ENCODE measurements at places on chromosomes 7 and 10. TPM values are rescaled to one million over a fixed set of nuclear protein-coding genes. Genes with fewer than 3 reads are reported as not detected.

DNA sequence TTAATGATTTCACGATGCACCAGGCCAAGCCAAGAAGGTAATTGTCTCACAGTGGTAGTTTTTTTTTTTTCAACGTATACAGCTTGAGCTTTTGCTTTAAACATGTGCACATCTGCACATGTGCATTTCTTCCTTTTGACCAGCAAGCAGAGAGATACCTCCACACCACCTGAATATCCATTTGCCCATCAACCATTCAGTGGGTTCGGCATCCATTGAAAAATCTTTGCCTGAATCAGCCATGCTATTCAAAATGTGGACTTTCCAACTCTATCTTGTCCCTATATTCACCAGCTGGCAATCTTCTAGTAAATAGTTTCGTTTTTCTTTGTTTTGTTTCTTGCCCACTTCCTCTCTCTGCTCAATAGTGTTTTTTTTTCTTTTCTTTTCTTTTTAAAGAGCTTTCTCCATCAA, 7.7 kb upstream of the TRA2A start:
- DNase-seq = no peak
- H3K27ac ChIP-seq = no peak overlapping the region
- no peaks in the 10 kb centered on the region for H3K4me1 ChIP-seq
- no peaks in the 10 kb centered on the region for H3K27me3 ChIP-seq

DNA sequence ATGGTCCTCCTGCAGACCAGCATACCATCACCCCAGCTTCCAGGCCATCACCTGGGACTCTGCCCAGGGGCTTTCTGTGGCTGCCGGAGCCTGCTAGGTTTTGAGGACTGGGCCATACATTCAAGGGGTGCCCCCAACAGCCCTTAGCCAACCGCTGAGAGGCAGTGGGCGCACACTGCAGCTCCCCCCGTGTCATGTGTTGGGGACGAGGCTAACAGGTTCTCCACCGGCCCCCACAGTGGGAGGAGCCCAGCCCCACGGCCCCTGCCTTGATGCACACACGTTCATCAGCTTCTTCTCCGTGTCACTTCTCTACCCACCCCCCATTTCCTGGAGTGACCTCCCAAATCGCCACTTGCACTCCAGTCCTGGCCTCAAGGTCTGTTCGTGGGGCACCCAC, 543.2 kb upstream of the FOXK1 start:
- H3K4me1 ChIP-seq = no peaks in the 10 kb centered on the region
- no peak overlapping the region for H3K27ac ChIP-seq
- H3K27me3 ChIP-seq = no peaks in the 10 kb centered on the region
- H3K4me3 ChIP-seq = no peak overlapping the region
- DNase-seq = no peak

GRCh38 chr7:117071551-117071950, 118.2 kb downstream of the ST7 start:
- no peak for DNase-seq
- H3K36me3 ChIP-seq = no peaks in the 10 kb centered on the region
- no peak overlapping the region for H3K27ac ChIP-seq
- H3K27me3 ChIP-seq = no peaks in the 10 kb centered on the region

Gene SCIN
- 32.2 TPM for total RNA-seq

GRCh38 chr10:30227481-30227880, 121.6 kb downstream of the MTPAP start:
- no peak overlapping the region for H3K27ac ChIP-seq
- no peak for DNase-seq
- H3K36me3 ChIP-seq = no peaks in the 10 kb centered on the region

- H3K27me3 ChIP-seq = no peaks in the 10 kb centered on the region
- no peak overlapping the region for H3K27ac ChIP-seq
- no peak overlapping the region for H3K4me3 ChIP-seq
- DNase-seq = no peak
- H3K4me1 ChIP-seq = no peaks in the 10 kb centered on the region
- H3K36me3 ChIP-seq = no peaks in the 10 kb centered on the region
Measured at GRCh38 chr10:117075064-117075463, 63.0 kb downstream of the VAX1 start.

Gene STEAP1B
- 0.42 TPM for total RNA-seq

- no peaks in the 10 kb centered on the region for H3K27me3 ChIP-seq
- DNase-seq = no peak
- no peaks in the 10 kb centered on the region for H3K36me3 ChIP-seq
Measured at GRCh38 chr10:30751678-30752331, 122.3 kb upstream of the LYZL2 start.

GRCh38 chr7:93198472-93198871, 27.8 kb downstream of the HEPACAM2 start:
- no peaks in the 10 kb centered on the region for H3K36me3 ChIP-seq
- no peaks in the 10 kb centered on the region for H3K27me3 ChIP-seq
- H3K4me3 ChIP-seq = no peak overlapping the region
- H3K27ac ChIP-seq = no peak overlapping the region

DNA sequence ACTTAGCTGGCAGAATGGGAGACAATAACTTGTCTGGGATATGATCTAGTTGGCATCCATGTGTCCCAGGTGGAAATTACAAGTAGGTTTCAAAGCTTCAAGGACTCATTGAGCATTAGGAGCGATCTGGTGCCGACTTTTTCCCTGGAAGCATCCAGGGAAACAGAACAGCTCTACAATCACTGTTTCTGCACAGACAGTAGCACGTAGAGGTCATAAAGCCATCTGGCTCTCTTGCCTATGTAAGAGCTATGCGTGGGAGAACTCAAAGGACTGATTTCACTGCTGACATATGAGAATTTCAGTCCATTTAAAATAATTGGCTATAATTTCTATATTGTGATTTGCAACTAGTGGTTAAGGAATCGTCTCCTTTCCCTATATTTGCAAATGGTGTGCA, 791.7 kb downstream of the REEP3 start:
- no peak for DNase-seq
- H3K4me3 ChIP-seq = no peak overlapping the region
- no peak overlapping the region for H3K27ac ChIP-seq
- H3K27me3 ChIP-seq = no peaks in the 10 kb centered on the region

DNA sequence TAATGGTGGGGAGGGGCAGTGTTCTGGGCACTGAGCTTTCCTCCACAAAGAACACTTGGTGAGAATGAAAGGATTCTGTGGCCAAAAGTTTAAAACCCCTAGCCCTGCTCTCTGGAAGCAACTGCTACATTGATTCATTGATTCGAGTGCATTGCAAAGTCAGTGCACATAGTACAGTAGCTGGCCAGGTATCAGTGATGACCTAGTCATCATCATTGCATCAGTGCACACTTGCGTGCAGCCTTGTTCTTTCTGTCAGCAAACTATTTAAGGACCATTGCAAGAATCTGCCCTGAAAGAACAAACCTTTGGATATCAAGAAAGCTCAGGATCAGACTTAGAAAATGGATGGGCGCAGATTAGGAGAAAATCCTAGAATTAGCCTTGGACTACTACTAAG, 47.4 kb downstream of the CUL1 start:
- no peak overlapping the region for H3K4me3 ChIP-seq
- DNase-seq = no peak
- no peaks in the 10 kb centered on the region for H3K36me3 ChIP-seq

- H3K4me1 ChIP-seq = no peaks in the 10 kb centered on the region
- no peaks in the 10 kb centered on the region for H3K36me3 ChIP-seq
- H3K27me3 ChIP-seq = peaks cover 74% of the 10 kb centered on the region
- H3K4me3 ChIP-seq = no peak overlapping the region
Measured at GRCh38 chr10:100693821-100694220, 51.6 kb upstream of the PAX2 start.

DNA sequence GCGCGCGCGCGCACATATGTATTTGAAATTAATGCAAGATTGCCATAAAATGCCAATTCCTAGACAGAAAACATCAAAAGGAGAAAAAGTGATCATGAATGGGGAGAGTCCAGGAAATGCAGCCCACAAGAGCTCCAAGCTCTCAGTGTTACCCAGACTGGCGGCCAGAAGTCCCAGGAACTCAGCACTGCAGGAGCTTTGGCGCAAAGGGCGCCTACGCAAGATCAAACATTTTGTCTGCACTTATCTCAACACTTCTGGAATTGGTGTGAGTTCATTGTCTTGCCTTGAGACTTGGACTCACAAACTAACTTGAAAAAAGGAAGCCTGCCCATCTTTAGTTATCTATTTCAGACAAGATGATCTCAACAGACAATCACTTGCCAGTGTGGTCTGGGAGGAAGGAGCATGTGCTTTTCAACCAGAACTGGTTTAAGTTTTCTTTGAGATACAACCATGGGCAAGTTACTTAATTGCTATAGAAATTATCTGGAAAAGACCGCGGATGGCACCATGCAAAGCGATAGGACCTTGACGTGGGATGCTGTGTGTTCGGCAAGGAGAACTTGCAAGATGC, 77.2 kb downstream of the KIAA1549 start:
- no peaks in the 10 kb centered on the region for H3K36me3 ChIP-seq
- no peak for DNase-seq
- no peak overlapping the region for H3K27ac ChIP-seq
- no peaks in the 10 kb centered on the region for H3K27me3 ChIP-seq
- no peaks in the 10 kb centered on the region for H3K4me1 ChIP-seq

- no peaks in the 10 kb centered on the region for H3K27me3 ChIP-seq
- H3K4me1 ChIP-seq = no peaks in the 10 kb centered on the region
- no peak for DNase-seq
Measured at GRCh38 chr10:36271627-36272340, 629.7 kb upstream of the FZD8 start.

DNA sequence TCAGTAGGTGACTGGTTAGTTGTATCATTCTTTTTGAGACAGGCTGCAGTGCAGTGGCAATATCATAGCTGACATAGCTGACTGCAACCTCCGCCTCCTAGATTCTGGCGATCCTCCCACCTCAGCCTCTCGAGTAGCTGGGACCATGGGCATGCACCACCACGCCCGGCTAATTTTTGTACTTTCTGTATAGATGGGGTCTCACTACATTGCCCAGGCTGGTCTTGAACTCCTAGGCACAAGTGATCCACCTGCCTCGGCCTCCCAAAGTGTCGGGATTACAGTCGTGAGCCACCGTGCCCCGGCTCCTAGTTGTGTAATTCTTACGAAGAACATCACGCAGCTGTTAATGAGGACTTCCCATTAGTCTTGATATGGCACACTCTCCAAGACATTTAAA, 123.4 kb upstream of the VKORC1L1 start:
- DNase-seq = no peak
- peaks cover 16% of the 10 kb centered on the region for H3K4me1 ChIP-seq
- H3K27ac ChIP-seq = peak overlapping the region; percentile 84
- H3K4me3 ChIP-seq = no peak overlapping the region
- H3K36me3 ChIP-seq = no peaks in the 10 kb centered on the region

All from esophagus squamous epithelium (tissue), 5 donors.